ENCODE measurements at places on chromosomes 12 and 14.

DNA sequence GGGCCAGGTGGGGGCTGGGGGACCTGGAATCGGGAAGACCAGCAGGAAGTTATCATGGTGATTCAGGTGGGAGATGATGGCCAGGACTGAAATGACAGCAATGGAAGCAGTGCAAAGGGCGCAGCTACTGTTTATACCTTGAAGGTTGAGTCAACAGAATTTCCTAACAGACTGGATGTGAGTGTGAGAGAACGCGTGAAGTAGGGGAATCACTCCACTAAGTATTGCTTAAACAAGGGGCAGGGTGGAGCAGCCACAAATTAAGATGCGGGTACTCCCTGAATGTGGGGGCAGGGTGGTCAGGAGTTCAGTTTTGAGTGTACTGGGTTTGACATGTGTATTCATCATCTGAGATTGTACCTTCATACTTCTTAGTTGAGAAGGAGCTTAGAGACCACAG lies 45.1 kb downstream of the MYF5 start:
- DNase-seq, result no peak

DNA sequence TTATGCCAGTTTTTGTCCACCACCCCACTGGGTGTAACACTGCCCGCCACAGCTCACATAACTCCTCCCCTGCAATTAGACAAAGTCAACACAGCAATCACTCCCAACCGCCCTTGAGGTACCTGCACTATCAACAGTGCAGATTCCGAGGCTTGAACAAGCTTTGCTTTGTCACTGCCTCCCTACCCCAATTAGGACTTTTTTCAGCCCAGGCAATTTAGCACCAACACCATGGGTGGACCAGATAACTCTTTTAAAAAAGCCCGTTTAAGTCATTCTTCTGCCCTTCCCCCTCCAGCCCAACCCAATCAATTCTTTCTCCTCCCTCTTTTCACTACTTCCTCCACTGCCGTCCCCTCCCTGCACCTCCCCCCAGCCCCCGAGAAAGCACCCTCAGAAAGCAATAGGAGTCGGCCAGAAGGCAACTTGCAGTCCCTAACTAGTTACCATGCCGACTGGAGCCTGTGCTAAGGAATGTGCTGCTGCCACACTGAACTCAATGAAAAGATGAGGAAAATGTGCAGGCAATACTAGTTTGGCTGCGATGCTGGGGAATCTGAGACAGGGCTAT lies 45.7 kb upstream of the OTX2 start:
- no peak for DNase-seq

- no peak for DNase-seq
Measured at GRCh38 chr14:36325853-36326252, 5.4 kb upstream of the MBIP start.

DNA sequence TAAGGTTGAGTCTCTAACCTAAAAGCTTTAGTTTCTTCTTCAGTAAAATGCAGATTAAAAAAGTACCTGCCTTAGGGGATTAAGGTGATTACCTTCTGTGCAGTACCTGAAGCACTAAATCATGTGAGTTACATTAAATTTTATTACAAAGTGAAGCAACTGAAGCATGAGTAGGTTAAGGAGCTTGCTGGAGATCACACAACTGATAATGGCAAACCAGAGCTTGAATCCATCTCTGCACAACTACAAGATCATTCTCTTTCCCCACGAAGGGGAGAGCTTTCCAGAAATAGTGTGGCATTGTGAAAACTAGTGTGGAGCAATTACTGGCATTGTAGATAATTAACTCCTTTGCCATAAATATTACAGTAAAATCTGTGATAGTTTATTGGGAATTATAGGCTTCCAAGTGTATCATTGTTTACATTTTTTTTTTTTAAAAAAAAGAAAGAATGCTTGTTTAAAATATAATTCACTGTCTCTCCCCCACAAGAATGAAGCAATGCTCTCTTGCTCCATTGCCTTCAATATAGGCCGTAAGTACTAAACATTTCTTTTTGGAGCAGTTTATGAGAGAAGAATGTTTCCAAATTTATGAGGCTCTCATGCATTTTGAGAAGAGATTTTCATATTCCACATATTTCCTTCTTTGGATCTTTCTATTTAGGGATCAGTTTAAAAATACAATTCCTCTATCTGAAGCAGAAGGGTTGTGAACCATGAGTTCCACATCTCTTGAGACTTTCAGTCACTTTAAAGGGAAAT lies 20.5 kb downstream of the SLC38A2 start:
- no peak for DNase-seq

DNA sequence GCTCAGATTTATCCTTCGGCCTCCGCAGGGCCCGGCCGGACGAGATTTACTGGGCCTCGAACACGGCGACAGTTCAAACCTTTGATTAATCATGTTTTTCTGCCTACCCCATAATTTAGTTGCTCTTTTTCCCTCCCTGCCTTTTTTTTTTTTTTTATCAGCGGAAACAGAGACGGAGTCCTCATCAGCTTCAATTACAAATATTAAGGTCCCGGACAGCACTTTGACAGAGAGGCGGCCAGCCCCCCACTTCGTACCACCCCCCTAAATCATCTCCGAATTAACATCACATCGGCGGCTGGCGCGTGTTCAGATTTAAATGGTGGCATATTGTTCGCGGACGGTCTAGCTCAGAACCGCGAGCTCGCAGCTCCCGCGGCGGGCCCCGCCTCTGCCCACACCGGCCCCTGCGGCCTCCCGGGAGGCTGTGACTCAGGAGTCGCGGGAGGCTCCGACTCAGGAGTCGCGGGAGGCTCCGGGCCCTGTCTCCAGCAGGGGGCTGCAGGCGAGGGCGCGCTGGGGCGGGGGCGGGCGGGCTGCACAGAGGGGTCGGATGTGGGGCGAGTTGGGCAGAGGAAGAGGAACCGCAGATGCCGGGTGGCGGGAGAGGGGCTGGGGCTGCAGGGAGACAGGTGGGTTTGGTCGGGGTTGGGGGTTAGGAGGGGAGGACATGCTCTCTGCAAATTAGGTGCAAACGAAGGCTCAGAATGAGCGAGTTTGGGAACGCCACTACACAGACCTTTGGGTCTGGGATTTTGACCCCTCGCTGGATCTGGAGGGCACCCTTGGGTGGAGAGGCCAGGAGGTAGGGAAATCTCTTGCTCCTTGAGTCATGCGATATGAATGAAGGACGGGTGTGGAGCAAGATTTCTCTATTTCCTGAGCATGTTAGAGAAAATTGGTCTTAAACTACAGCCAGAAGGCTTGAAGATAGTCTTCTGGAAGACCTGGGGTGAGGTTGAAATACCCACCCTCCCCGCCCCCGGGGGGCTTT lies 19.6 kb upstream of the ATP5MC2 start:
- DNase-seq, result no peak

- no peak for DNase-seq
Measured at GRCh38 chr12:109760031-109760929, 46.7 kb downstream of the FAM222A start.

Data from activated CD8-positive, alpha-beta memory T cell treated with anti-CD3 and anti-CD28 coated beads for 48 hours (primary cell).